Activated CD4-positive, alpha-beta memory T cell treated with anti-CD3 and anti-CD28 coated beads for 36 hours (primary cell): ENCODE measurements at places on chromosomes 3 and 15. TPM values are rescaled to one million over a fixed set of nuclear protein-coding genes. Genes with fewer than 3 reads are reported as not detected.

The IQCF5 gene
- total RNA-seq, result not detected

The C3orf80 gene
- not detected for total RNA-seq

The VIPR1 gene
- 6.5 TPM for total RNA-seq

The SOX14 gene
- not detected for total RNA-seq

The LRRC49 gene
- 0.46 TPM for total RNA-seq

The NKTR gene
- 73.9 TPM for total RNA-seq

GRCh38 chr3:14329116-14329830 is 73.1 kb upstream of the SLC6A6 start:
- H3K27ac ChIP-seq, result no peak overlapping the region
- H3K36me3 ChIP-seq, result no peaks in the 10 kb centered on the region

GRCh38 chr3:4721511-4721911 is 228.4 kb downstream of the ITPR1 start:
- H3K27me3 ChIP-seq, result no peaks in the 10 kb centered on the region
- no peak overlapping the region for H3K4me3 ChIP-seq
- no peaks in the 10 kb centered on the region for H3K36me3 ChIP-seq

DNA sequence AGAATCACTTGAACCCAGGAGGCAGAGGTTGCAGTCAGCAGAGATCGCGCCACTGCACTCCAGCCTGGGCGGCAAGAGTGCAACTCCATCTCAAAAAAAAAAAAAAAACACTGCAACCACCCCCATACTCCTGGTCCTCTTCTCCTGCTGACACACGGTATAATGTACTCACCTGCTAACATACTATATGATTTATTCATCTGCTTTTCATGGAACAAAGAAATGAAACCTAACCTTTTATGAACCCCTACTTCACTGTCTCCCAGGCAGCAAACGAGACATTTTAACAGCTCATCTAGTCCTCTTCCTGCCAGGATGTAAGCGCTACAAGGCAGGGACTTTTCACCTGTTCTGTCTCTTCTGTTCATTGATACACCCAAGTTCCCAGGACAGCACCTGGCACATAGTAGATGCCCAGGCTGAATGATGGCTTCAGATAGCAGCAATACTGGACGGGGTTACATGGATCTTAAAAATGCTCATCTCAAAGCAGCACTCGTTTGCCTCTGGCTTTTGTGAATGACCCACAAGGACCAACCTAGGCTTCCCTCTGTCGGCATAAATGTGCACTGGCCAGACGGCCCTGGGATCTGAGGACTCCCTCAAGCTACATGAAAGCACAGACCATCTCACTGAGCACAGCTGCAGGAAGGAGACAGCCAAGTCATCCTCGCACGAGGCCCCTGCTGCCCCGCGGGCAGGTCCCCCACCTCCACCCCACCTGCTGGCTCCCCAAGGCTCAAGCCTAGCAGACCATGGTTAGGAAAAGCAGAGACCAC is 20.3 kb downstream of the XXYLT1 start:
- peaks cover 5% of the 10 kb centered on the region for H3K36me3 ChIP-seq
- no peak overlapping the region for H3K4me3 ChIP-seq
- no peaks in the 10 kb centered on the region for H3K27me3 ChIP-seq
- no peak overlapping the region for H3K27ac ChIP-seq
- peaks cover 16% of the 10 kb centered on the region for H3K4me1 ChIP-seq
- DNase-seq, result no peak

GRCh38 chr3:80785475-80785874 is 976.0 kb downstream of the GBE1 start:
- no peak overlapping the region for H3K4me3 ChIP-seq
- H3K36me3 ChIP-seq, result no peaks in the 10 kb centered on the region
- H3K27me3 ChIP-seq, result no peaks in the 10 kb centered on the region
- no peaks in the 10 kb centered on the region for H3K4me1 ChIP-seq
